NCI-H1105 (cell line): ENCODE measurements at places on chromosomes 7 and 10.
A peak's percentile ranks its signal among the peaks of the same experiment; 100 is the strongest.

- no peak for DNase-seq
These were observed 106.7 kb downstream of the TNS3 start for GRCh38 chr7:47474937-47475879.

- no peak for DNase-seq
These were observed 259.6 kb downstream of the RPS24 start for GRCh38 chr10:78292982-78293865.

DNA sequence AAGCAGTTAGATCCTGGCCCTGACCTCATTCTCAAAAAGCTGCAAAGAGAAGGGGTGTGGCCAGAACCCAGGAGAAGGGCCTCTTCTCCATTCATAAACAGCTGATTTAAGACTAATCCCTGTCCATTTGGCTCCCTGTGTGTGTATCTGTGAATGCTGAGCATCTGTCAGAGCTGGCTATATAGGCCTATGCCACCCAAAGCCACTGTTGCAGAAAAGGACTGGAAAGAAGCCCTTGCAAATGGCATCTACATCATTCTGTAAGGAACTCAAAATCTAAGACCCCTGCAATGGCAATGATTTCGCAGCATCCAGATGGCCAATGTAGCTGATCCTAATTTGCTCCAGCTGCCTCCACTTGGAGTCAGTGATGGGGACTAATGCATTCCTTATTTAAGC is 384.5 kb downstream of the KCNMA1 start:
- DNase-seq: no peak

DNA sequence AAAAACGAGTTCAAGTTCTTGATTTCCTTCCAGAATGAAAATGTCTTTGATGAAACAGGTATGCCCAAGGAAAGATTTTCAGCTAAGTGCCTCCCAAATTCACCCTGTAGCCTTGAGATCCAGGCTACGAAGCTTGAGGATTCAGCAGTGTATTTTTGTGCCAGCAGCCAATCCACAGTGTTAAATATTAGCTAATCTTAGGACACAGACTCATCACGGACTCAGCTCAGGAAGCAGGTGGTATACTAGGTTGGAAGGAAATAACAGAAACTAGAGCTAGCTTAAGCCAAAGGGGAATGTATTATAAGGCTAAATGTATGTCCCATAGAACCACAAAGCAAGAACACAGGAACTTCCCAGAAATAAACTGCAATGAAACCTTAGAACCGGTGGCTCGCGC is 151.0 kb upstream of the PRSS1 start:
- DNase-seq: no peak

DNA sequence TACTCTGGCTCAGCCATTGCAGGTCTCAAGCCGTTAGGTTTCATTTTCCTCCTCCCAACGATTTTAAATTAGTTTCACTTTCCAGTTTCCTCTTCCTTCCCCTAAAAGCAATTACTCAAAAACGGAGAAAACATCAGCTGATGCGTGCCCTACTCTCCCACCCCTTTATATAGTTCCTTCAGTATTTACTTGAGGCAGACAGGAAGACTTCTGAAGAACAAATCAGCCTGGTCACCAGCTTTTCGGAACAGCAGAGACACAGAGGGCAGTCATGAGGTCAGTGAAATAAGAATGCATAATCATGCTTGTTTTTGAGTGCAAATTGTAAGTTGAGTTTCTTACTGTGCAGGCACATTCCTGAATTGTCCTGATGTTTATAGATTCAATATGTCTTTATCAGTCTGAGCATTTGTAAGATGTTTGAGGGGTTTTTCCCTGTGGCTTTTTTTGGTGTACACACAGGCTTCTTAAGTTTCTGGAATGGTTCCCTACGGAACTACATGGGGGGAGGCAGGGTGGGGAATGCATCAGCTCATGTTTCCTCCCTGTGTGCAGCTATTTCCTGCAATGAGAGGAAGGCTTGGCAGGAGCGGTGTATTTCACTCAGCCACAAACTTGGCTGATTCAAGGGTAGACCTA is at the start of gene IFIT3:
TSS of gene IFIT3 (plus strand) at position 195 of the 639 bp plus-strand sequence. CDS start at position 272, 77 bp downstream.
- DNase-seq: no peak

DNA sequence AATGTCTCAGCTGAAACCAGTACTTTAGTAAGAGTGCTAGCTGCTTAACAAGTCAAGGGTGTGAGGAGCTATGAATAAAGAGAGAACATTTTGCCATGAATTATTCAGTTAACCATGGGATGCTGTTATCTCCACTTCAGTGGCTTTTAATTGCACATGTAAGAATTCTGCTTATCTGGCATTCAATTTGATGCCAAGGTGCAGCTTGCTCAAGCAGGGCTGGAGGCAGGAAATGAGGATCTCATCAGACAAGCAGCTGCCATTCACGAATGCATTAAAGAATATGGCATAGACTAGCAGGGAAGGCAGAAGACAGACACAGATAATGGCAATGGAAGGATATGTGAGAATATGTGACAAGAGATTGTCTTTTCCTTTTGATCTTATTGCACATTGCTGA is 697.8 kb downstream of the NRG3 start:
- no peak for DNase-seq

- DNase-seq: no peak
These were observed 58.9 kb downstream of the PIP4K2A start for GRCh38 chr10:22655312-22655981.

- DNase-seq: no peak
These were observed 12.5 kb downstream of the AKR1B1 start for GRCh38 chr7:134446446-134446845.

DNA sequence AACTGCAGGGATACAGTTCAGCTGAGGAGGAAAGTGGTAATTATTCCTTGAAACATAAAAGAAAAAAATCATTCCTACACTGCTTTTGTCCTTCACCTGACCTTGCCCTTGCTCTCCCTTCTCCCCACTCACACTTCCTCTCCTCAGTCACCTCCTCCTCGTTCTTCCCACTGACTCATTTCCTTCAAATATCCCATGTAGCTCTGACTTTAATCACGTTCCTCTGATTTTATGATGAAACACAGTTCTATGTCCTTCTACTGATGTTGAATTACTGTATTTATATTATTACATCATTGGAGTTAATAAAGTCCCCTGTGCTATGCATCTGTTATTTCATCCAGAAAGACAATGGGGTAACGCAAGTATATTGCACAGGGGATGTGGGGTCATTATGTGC is 575.6 kb downstream of the POM121L12 start:
- no peak for DNase-seq

- no peak for DNase-seq
These were observed 820 bp downstream of the WAC start for GRCh38 chr10:28533571-28534304.

DNA sequence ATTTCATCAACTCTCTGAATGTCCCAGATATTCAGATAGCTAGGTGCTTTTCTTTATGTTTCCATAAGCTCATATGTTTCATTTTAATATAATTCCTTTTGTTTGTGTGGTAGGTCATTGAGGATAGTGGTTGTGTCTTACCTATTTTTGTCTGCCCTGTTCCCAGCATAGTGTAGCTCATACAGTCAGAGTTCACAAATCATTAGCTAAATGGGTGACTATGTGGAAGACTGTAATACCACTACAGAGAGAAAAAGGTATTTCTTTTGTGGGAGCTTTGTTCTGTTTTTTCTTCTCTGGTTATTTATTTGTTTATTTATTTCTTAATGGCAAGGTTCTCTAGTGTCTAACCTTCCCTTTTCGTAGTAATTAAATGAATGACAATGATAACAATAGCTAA is 39.8 kb downstream of the EXOC4 start:
- DNase-seq: no peak

DNA sequence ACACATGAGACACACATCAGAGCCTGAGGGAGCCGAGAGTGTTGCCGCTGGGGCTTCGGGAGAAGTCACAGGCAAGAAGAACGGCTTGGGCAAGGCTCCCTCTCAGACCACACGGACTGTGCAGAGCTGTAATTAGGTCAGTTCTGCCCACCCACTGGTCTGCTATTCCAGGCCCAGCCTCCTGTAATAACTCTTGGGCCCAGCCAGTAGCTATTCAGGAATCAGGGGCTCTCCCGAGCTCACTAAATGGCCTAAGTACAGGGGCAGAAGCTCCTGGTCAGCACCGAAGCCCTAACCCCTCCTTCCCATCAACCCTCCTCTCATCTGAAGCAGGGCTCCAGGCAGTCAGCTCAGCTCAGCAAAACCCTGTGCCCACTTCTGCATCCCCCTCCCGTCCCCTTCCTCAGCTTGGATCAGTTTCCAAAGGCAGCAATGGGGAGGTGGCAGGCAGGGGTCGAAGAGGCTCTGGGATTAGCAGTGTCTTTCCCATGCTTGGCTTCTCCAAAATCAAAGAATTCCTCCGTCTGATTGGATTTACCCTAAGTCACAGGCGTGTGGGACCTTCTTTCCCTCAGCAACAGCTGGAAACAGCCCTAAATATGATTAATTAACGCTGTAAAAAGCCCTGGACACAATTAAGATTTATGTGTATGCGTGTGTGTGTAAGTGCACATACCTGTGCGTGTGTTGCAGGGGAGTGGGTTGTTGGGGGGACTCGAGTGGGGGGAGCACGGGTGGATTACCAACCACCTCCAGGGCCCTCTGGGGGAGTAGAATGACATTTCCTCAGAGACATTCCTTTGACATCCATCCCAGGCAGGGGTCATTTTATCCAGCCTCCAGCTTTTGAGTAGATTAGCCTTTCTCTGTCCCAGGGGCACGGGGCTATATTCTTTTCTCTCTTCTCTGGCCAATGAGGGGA is 48.4 kb upstream of the BTRC start:
- DNase-seq: no peak

DNA sequence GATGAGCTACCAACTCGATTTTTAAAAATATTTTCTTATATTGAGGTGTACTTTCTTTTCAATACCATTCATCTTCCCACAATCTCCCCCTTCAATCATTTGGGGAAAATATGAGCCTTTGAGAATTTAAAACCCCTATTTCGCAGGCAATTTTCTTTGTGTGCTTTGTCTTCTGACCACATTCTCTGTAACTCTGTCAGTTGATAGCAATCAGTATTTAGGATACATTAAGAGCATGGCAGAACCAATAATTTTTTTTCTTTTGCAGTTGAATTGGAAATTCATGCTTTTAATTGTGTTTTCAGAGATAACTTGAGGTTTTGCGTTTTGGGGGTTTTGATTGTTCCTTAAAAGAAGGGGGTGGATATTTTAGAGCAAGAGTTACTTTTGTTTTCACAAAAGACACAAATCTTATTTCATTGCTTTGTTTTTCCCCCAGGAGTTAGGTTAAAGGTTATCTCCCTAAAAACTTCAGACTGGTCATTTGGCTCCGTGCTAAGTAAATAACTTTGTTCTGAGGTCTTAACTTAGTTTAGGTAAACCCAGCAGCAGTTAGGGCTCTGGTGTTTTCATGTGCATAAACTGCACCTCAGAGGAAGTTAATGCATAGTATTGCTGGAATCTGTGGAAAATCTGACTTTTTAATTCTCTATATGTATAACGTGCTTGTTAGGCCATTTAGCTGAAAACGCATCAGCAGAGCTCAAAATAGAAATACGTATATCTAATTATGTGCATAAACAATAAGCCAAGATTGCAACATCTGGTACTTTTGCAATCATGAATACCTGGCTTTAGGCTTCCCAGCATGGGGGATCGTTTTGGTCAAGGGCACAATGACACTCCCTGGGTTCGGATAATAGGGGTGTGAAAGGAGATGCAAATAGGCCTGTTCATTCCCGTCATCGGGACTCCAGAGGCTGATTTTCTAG is 676.4 kb upstream of the ANKRD30A start:
- no peak for DNase-seq

GRCh38 chr7:107860981-107861652 is 29.9 kb upstream of the DLD start:
- no peak for DNase-seq

- no peak for DNase-seq
These were observed 607 bp upstream of the GGCT start for GRCh38 chr7:30505174-30505697.

GRCh38 chr7:37825038-37825437 is 23.4 kb upstream of the NME8 start:
- no peak for DNase-seq

DNA sequence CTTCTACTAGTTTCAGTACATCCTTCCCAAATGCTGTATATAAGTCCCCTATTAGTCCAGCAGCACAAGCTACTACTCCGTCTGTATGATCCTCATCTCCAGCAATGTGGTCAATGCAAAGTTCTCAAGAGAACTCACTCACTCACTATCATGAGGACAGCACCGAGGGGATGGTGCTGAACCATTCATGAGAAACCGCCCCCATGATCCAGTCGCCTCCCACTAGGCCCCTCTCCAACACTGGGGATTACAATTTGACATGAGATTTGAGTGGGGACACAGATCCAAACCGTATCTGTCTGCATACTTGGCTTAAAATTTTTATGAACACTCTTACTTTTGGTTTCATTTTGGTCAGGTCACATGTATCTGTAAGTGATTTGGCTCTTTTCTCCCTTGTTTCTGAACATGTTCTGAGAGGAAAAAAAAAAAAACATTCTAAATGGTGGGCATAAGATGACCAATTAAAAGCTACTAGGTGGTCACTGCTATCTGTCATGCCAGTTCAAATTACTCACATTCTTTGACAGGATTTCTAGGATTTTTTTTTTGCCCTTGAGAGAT is 60.1 kb downstream of the ZNF783 start:
- no peak for DNase-seq

GRCh38 chr10:28620251-28620650 is 57.1 kb upstream of the BAMBI start:
- DNase-seq: no peak

DNA sequence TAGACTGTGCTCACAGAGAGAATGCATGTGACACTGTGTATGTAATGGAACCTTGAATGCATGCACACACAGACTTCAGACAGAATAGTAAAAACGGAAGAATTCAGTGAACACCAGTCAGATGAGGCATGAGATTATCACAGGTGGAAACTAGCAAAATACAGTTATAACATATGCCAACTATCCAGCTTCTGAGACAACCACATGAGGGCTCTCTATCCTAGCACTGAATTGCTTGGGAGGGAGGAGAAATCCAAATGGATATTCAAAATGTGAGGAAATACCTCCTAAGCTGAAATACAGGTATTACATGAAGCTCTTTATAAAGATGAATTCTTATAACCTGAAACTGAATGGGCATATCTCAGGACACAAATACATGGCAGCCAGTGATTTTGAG is 30.6 kb downstream of the GARS1 start:
- DNase-seq: no peak

DNA sequence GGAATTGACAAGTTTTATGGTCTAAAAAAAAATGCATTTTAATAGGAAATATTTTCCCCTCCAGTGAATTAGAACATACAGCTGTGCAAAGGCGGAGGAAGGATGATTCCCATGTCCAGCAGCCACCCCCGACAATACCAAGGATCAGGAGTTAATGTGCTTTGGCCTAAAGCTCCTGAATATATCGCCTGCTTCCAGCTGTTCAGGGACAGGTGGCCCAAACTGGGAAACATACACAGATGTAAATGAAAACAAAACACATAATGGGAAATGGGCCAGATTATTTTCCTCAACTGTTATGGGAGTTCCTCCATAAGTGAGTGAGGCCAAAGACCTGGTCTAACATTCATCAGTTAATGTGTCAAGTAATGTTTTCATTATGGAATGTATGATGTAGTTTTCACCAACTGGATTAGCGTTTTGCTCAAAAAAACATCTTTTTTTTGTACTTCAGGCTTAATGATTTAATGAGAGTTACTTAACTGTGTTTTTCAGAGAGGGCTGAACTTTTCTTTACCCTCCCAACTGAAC is 55.1 kb upstream of the LAMB1 start:
- no peak for DNase-seq

GRCh38 chr10:132452651-132453469 is 55.9 kb downstream of the PWWP2B start:
- peak; percentile 53 for DNase-seq
